CD4-positive, alpha-beta T cell treated with Interleukin-4 for 4 hours (primary cell): ENCODE measurements at places on chromosomes 11 and 22.

DNA sequence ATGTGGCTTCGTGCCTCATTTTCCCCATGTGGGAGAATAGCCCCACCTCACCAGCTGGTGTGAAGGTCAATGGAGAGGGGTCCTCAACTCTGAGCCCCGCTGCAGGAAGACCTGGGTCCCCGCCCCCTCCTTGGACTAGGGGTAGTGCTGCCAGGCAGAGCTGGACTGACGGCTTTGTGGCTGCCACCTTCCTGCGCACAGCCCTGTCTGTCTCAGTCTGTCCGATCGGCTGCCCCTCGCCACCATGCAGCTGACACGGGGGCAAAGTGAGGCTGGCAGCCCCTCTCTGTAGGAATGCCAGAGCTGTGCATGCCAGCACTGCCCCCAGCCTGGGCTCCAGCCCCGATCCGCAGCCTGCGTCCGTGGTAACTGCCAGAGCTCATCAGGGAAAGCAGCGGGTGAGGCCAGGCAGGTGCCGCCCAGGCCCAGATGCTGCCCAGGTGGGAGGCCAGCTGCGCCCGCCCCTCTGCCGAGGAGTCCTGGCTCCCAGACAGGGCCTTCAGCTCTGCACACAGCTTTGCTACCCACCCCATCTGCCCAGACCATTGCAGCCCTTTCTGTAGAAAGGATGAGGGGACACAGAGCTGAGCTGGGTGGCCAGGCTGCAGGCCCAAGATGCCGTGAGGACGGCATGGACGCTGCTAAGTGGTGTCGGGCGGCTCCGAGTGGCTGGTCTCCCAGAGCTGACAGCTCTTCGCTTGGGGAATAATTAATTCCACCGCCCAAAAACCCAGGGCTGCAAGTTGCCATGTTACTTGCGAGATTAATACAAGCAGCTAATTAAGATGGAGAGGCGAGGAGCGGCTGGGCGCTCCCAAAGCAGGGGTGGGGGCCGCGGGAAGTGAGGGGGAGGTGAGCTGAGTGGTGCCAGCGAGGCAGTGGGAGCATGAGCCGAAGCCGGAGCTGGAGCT is 19.5 kb upstream of the FLRT1 start:
- no peak for DNase-seq

DNA sequence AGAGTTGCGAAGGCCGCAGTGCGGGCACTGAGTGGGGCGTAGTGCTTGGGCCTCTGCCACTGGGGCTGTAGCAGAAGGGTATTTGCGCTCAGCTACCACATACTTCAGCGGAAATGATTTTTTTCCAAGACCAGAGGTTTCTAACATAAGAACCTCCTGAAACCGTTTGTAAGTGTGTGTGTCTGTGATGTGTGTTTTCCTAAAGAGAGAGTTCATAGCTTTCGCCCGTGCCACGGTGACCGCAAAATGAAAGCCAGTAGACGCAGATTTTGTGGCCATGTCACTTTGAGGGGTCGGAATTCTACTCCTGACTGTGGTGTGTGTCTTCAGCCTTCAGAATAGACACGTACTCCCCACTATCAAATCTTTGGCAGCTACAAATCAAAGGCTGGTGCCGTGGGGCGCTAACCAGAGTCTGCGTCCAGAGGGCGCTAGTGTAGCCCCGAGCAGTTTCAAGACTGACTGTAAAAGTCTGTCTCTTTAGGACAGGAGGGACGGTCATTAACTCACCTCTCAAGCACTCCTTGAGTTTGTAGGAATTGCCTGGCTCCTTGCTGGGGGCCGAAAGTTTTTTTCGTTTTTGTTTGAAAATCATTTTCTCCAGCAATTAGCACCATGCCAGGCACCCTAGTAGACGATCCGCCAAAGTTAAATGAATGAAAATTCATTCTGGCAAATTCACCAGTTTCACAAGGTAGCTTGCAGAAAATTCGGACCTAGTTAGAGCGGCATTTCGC is 2.5 kb upstream of the CALCA start:
- peak; percentile 31 for DNase-seq

DNA sequence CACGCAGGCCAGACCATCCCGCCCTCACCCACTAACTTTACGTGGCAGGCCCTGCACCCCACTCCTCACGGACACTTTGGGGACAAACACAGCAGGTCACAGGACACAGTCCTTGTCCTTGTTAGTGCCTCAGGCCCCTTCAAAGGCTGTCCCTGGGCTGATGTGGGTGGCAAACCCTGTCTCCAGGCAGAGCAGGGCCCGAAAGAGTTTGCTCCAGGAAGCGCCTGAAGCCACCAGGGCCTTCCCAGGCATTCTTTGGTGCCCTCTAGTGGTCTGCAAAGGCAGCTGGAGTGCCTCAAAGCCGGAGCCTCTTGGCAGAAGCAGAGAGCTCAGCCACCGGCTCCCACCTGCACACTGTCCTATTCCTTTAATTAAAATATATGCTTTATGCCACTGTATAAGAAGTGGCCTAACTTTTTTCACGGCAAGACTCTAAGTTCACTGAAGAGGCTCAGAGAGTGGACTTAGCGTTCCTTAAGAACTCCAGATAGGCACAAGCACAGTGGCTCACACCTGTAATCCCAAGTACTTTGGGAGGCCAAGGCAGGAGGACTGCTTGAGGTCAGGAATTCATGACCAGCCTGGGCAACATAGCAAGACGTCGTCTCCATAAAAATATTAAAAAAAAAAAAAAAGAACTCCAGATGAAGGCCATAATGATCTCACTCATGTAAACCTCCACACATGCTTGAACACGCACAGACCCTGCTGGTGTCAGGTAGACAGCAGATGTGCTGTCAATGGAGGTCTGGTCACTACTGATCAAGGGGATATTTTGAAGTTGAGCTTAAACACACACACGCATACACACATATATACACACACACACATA is 11.1 kb downstream of the TXN2 start:
- peak; percentile 90 for DNase-seq

- DNase-seq = no peak
These were observed 139.3 kb downstream of the CEP164 start for GRCh38 chr11:117466966-117467365.

GRCh38 chr22:34333285-34333684 is 413.0 kb upstream of the LARGE1 start:
- DNase-seq = no peak

DNA sequence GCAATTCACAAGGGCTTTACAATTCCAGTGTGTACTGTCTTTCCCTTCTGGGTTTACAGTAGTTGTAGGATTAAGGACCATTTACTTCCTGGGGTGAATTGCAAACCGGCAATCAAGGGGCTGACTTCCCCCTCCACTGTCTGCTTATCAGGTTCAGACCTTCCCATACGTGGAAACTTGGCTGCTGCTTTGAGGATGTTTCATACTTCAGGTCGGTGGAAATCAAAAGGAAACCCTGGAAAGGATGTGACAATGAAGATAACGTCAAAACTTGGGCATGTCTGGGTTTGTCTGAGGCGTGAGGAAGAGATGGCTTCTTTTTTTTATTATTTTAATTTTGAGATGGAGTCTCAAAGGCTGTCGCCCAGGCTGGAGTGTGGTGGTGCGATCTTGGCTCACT is 2.1 kb upstream of the RTCB start:
- DNase-seq = no peak

GRCh38 chr22:20218987-20219386 is 49.1 kb downstream of the RTN4R start:
- no peak for DNase-seq

- no peak for DNase-seq
These were observed 27.7 kb downstream of the ARFGAP2 start for GRCh38 chr11:47148903-47149531.

GRCh38 chr22:22060200-22061084 is 77.9 kb upstream of the TOP3B start:
- DNase-seq = peak; percentile 23

DNA sequence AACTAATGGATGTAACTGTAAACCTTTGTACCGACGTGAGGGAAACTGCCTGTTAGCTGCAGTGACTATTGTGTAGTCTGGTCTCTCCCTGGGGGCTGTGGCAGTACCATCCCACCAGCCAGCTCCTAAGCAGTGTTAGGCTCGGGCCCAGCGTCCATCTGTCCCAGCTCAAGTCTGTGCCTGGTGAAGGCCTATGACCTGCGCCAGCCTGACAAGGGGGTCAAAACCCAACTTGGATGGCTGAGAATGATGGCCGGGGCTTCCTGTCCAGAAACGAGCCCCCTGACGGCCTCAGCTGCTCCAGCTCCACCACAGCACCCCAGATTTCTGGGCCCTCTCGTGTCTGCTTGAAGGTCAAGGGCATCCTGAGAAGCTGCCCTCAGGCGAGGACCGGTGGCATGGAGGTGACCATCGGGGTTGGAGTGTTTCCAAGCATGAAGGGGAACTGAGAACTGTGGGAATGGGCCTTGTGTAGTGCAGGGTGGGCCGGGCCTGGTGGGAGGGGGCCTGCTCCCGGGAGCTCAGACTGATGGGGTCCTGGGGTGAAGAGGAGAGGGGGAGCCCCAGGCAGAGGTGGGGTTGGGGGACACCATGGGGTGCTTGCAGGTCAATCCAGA is 14.3 kb upstream of the SPI1 start:
- no peak for DNase-seq

- DNase-seq = no peak
These were observed 296.0 kb upstream of the NARS2 start for GRCh38 chr11:78870655-78871054.

GRCh38 chr22:38782402-38783094 is 11.4 kb downstream of the DNAL4 start:
- no peak for DNase-seq

DNA sequence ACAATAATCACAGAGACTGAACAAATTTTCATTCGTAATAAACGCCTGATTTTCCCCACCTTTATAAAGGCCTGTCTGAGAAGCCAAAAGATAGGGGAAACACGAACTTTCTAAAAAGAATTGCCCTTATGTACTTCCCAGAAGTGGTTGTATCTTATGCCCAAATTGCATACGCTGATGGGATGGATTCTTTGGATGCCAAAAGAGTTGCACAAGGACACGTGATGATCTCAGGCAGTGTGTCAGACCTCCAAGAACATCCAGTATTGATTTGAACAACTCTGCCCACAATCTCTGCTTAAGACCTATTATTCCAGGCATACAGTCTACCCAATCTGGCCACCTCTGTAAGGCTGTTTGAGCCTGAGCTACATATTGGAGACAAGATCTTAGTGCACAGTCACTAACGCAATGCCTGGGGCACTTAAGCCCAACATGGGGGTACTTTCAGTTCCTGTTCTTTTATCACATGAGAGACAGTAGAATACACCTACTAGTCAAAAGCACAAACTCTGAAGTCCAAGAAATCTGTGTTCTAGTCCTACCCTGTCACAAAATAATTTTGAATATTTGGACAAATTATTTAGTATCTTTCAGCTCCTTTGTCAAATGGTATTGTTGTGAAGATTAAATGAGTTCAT is 38.9 kb downstream of the OR10A6 start:
- DNase-seq = no peak

DNA sequence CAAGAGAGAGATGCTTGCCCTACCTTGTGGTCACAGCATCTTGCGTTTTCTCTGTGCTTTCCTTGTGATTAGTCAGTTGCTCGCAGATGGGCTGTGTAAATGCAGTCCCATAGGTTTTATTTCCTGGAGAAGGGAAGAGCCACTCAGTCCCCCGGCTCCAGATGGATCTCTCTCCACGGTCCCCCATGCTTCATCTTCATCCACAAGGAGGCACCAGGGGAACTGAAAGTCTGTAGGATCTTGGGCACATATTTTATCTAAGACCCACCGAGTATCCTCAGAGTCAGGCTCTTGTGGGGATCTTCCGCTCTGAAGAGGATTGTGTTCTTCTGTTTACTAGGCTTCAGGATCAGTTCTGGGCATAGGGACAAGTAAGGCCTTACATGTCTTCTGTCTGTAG is 66.8 kb upstream of the E2F8 start:
- DNase-seq = no peak

DNA sequence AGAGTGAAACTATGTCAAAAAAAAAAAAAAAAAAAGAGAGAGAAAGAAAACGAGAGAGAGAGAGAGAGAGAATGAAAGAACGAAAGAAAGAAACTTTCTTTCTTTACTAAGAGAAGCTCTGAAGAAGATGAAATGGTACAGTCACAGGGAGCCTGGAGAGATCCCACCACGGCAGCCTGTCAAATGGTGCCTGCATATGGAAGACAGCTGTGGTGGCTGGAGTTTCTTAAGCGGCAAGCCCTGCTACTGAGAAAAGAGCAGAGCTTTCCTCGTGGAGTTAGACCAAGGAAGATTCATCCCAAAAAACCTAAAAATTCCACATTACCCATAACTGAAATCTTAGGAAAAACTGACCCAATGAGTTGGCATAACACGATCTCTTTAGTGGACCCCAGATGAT is 66.7 kb downstream of the MICAL3 start:
- DNase-seq = no peak

GRCh38 chr22:38925571-38926041 is 31.8 kb upstream of the APOBEC3A start:
- DNase-seq = no peak

- no peak for DNase-seq
These were observed 92.7 kb downstream of the RPL27A start for GRCh38 chr11:8775332-8775731.

DNA sequence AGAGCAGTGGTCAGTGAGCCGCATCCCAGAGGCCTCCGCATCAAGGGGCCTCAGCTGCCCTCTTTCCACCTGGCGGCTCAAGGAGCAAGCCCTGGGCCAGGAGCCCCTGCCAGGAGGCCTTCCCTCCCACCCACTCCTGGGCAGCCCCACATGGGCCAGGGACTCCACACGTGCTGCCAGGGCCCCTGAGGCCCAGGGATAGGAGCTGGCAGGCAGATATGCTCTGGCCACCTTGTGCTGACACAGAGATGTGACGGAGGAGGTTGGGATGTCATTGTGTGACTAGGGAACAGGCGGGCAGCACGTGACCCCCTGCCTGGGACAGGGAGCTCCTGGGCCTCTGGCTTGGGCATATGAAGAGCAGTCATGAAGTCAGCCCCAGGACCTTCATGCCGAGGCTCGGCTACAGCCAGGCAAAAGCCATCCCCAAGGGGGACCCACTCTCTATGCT is 77.9 kb downstream of the PIWIL3 start:
- DNase-seq = no peak

DNA sequence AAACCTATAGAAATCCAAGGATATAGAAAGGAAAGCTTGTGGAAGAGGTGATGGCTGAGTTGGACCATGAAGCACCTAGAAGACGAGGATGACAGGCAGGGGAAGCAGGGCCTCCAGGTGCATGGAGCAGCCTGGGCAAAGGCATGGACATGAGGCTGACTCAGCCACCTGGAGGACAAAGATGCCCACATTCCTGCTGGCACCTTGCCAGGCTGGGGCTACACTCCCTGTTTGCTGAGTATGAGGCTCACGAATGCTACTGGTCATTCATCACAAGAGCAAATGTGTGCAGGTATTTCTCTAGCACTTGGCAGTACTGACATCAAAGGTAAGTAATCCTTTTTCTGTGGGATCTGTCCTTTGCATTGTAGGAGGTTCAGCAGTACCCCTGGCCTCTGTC is 7.1 kb upstream of the SCGB2A1 start:
- no peak for DNase-seq

GRCh38 chr11:77042111-77042726 is 8.0 kb downstream of the B3GNT6 start:
- DNase-seq = no peak

GRCh38 chr22:46055181-46055875 is 78.4 kb upstream of the WNT7B start:
- no peak for DNase-seq

- DNase-seq = no peak
These were observed 50.7 kb downstream of the ZNRF3 start for GRCh38 chr22:28934026-28934425.
